Tibial nerve (tissue), 4 donors: ENCODE measurements at places on chromosomes 11 and 22. TPM values are rescaled to one million over a fixed set of nuclear protein-coding genes. Genes with fewer than 3 reads are reported as not detected.

Gene COA4
- total RNA-seq, result 100 TPM

DNA sequence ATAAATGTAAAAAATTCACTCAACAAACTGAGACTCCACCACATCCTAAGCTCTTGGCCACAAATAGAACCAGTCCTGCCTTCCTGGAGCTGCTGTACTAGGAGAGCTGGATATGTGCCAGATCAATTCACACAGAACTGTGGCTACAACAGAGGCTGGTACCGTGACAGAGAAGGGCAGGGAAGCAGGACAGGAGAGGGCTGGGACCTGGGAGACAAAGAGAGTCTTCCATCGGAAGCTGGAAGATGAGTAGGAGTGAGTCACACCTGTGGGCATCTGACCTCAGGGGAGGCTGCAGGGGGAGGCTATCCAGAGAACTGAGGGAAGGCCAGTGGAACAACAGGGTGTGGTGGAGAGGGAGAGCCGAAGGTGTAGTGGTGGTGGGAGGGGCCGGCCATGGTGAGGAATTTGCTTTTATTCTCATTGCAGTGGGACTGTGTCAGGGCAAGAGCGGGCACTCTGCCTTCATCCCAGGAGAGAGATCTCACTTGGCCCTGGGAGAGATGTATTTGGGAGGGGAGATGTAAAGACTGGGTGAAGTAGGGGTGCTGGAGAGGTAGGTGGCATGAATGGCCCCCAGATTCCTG lies 1.9 kb upstream of the LTBP3 start:
- H3K27ac ChIP-seq, result peak overlapping the region; percentile 98
- no peaks in the 10 kb centered on the region for H3K4me1 ChIP-seq
- H3K4me3 ChIP-seq, result no peak overlapping the region
- H3K27me3 ChIP-seq, result no peaks in the 10 kb centered on the region

GRCh38 chr11:5846701-5847100 lies 5.0 kb upstream of the OR52E6 start:
- DNase-seq, result no peak
- H3K4me3 ChIP-seq, result no peak overlapping the region
- no peaks in the 10 kb centered on the region for H3K4me1 ChIP-seq
- H3K27me3 ChIP-seq, result no peaks in the 10 kb centered on the region
- H3K27ac ChIP-seq, result no peak overlapping the region

GRCh38 chr22:44907765-44908737 lies 101.8 kb downstream of the PHF21B start:
- no peaks in the 10 kb centered on the region for H3K4me1 ChIP-seq
- H3K27ac ChIP-seq, result no peak overlapping the region
- H3K4me3 ChIP-seq, result no peak overlapping the region

DNA sequence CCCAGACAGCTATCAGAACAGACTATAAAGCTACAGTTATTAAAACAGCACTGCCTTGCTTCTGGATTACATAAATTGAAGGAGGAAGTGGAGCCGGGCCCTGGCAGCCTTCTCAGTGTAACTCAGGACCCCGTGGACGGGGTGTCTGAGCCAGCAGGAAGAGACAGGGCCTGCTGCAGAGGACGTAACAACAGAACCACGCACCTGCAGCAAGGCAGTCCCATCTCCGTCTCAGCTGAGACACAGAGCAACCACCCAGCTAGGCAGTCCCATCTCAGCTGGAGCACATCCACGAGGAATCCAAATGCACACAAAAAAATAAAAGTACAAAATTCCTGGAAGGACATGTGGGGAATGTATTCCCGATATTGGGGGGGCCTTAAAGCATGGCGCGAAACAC lies 17.1 kb upstream of the KRTAP5-6 start:
- no peak for DNase-seq
- no peaks in the 10 kb centered on the region for H3K36me3 ChIP-seq
- H3K4me3 ChIP-seq, result no peak overlapping the region
- H3K27me3 ChIP-seq, result peaks cover 59% of the 10 kb centered on the region

DNA sequence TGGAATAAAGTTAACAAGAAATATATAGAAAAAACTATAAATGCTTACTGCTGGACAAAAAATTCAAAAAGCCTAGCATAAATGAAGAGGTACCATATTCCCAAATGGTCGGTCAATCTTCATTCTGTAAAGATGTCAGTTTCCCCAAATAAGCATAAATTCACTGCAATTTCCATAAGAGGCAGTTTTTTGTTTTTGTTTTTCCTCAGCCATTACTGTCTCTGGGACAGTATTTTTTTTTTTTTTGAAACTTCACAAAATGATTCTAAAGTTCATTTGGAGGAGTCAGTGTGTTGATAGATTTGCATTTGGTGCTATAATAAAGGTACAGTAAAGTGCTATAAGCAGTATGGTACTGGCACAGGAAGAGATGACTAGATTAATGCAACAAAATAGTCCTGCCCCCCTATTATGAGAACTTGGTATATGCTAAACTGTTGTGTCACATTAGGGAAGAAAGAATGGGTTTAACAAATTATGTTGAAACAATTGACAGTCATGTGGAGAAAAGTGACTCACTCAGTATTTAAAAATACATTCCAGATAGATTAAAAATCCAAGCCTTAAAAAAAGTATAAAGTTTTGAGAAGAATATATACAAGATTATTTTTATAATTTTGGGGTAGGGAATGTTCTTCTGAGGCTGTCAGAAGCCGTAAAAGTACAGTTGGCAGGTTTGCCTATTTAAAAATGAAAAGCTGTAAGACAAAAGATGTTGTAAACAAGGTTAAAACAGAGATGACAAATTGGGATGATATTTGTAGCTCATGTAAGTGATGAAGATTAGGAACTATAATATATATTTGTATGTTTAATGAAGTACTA lies 2.6 kb upstream of the FTH1 start:
- no peak overlapping the region for H3K4me3 ChIP-seq
- H3K27ac ChIP-seq, result peak overlapping the region; percentile 100
- peaks cover 4% of the 10 kb centered on the region for H3K36me3 ChIP-seq
- H3K4me1 ChIP-seq, result peaks cover 61% of the 10 kb centered on the region
- DNase-seq, result no peak
- no peaks in the 10 kb centered on the region for H3K27me3 ChIP-seq

GRCh38 chr11:131739243-131739882 lies 368.9 kb downstream of the NTM start:
- H3K36me3 ChIP-seq, result no peaks in the 10 kb centered on the region
- no peak overlapping the region for H3K4me3 ChIP-seq
- H3K27me3 ChIP-seq, result peaks cover 3% of the 10 kb centered on the region
- no peaks in the 10 kb centered on the region for H3K4me1 ChIP-seq

DNA sequence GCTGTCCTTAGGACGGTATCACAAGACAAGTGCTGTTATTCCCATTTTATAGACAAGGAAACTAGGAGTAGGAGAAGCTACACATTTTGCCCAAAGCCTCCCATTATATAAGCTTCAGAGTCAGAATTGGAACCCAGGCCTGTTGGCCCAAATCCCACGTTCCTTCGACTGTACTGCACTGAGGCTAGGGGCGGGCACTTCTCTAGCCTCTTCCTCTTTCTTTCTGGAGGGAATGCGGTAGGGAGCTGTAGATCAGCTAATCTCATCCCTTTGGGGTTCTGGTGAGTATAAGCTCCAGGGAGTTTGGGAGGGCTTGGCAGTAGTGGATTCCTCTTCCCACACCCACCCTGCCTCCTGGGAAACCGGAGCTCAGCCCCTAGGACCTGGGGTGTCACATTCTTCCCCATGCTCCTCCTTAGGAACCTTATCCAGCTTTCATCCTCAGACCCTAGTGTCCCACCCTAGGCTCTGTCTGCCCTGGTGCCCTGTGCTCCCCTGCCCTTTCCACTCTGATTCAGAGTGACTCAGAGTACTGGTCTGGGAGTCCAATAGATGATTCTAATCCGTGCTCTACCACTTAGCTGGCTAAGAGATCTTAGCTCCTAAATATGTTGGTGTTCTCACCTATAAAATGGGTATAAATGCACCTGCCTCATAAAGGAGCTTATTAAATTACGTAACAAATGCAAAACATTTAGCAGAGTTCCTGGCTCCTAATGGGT lies 29.3 kb downstream of the PHLDB1 start:
- no peak overlapping the region for H3K4me3 ChIP-seq
- H3K27me3 ChIP-seq, result no peaks in the 10 kb centered on the region
- peaks cover 36% of the 10 kb centered on the region for H3K4me1 ChIP-seq
- no peak for DNase-seq

DNA sequence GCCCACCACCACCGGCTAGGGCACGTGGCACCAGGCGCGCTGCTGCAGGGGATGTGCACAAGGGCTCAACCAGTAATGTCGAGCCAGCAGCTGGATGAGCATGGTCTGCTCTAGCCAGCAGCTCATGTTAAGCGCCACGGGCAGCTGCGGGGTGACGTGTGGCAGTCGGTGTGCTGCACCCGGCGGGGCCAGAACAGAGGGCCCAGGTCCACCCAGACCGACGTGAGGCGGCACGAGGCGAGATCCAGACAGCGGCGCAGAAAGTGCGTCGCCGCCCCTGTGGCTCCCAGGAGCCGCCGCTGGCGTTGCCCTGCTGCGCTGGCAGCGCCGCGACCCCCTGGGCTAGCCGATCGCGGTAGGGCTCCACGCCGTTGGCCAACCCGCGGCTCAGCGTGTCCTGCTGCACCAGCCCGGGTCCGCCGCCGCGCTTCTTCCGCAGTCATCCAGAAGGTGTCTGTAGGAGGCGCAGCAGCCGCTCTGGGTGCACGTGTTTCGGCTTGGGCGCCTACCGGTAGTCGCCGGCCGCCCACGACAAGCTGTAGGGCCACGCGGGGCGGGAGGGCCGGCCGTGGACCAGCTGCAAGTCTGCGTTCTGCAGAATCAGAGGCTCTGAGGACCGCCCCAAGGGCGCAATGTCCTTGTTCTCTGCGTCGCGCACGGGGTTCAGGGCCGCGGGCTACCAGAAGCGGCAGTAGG lies 4.6 kb upstream of the GALR3 start:
- no peak overlapping the region for H3K27ac ChIP-seq
- H3K4me1 ChIP-seq, result peaks cover 16% of the 10 kb centered on the region
- H3K4me3 ChIP-seq, result peak overlapping the region; percentile 47
- DNase-seq, result no peak
- peaks cover 33% of the 10 kb centered on the region for H3K36me3 ChIP-seq
- H3K27me3 ChIP-seq, result peaks cover 44% of the 10 kb centered on the region

Gene RGL4
- total RNA-seq, result not detected

Gene GLYAT
- total RNA-seq, result 1.7 TPM

DNA sequence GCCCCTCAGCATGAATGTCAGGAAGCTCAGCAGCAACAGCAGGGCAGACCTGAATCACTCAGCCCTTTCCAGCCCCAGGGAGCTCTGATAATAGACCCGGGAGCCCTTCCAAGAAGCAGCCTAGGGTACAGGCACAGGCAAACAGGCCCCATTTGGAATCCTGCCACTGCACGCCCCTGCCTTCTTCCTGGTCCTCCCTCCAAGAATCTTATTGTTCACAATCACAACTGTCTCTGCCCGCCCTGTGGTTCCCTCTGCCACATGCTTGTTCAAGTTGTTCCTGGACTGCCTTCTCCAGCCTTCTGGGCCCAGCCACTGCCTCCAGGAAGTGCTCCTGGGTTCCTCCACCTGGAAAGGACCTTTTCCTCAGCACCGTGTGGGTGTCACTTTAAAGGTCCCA lies 54.6 kb downstream of the LRRC32 start:
- no peak for DNase-seq
- H3K4me1 ChIP-seq, result peaks cover 29% of the 10 kb centered on the region
- no peaks in the 10 kb centered on the region for H3K27me3 ChIP-seq
- no peaks in the 10 kb centered on the region for H3K36me3 ChIP-seq

DNA sequence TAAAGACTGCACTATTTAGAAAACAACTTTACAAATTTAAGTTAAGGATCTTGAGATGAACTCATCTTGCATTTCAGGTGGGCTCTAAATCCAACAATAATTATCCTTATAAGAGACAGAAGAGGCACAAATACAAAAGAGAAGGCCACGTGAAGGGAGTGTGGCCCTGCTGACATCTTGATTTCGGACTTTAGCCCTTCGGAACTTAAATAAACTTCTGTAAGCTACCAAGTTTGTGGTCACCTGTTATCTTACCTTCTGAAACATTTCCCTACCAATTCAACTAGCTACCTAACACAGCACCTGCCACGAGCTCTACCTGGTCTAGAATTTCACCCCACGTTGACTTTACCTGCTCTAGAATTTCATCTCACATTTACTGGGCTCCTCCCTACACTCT lies 42.9 kb upstream of the ARHGAP32 start:
- no peak for DNase-seq
- no peak overlapping the region for H3K27ac ChIP-seq
- no peaks in the 10 kb centered on the region for H3K4me1 ChIP-seq

- H3K4me3 ChIP-seq, result no peak overlapping the region
- H3K36me3 ChIP-seq, result no peaks in the 10 kb centered on the region
Observed at GRCh38 chr22:36619797-36620399, 83.7 kb downstream of the CACNG2 start.

GRCh38 chr11:57387289-57388030 lies 3.0 kb downstream of the PRG2 start:
- H3K27me3 ChIP-seq, result no peaks in the 10 kb centered on the region
- no peak overlapping the region for H3K27ac ChIP-seq
- H3K4me1 ChIP-seq, result no peaks in the 10 kb centered on the region
- DNase-seq, result peak; percentile 14
- H3K36me3 ChIP-seq, result no peaks in the 10 kb centered on the region

DNA sequence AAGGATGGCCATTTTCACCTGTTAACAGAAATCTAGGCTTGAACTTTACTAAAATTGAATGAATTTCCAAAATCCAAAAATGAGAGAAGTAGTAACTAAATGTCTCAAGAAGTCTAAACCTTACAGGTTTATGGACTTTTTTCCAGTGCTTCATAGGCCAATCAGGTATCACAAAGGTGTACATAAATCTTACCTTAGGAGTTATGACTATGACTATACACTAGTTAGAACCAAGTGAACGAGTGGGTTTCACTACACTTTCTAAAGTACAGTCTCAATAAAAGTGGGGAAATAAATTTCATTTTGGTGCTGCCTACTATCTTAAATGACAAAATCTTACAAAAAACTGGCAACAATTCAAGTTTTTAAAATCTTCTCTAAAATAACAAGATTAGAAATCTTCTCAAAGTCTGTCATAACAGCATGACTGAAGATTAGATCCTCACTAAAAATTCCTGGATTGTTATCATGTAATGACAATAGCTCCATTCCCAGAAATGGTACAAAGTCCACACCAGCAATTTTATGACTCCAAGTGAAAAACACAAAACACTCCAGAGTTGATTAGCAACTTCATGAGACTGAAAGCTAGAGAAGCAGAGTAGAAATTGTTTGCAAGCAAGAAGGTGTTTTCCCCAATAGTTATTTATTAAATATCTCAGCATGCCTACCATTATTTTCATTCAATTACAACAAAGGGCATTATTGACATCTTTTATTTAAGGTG lies 20.9 kb downstream of the SOX6 start:
- H3K4me3 ChIP-seq, result no peak overlapping the region
- H3K27me3 ChIP-seq, result no peaks in the 10 kb centered on the region
- H3K27ac ChIP-seq, result no peak overlapping the region
- DNase-seq, result no peak

Gene FJX1
- total RNA-seq, result 6.3 TPM

DNA sequence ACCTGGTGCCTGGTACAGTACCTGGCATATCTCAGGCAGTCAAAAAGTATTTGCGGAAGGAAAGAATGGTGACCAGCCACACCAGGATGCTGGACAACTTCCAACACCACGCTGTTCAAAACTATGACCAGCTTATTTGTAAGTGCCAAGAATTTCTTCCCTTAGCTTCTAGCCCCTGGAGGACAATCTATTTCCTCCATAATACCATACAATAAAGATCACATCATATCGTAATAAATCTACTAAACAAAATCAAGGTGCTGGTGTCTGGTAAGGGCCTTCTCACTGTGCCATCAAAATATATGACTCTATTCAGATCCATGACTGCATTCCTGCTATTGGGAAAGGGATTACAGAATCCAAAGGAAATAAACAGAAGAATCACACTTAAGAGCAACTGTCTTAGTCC lies 51.5 kb downstream of the ALG9 start:
- H3K36me3 ChIP-seq, result no peaks in the 10 kb centered on the region
- H3K4me3 ChIP-seq, result no peak overlapping the region
- no peak overlapping the region for H3K27ac ChIP-seq
- DNase-seq, result no peak
- no peaks in the 10 kb centered on the region for H3K27me3 ChIP-seq
- H3K4me1 ChIP-seq, result peaks cover 14% of the 10 kb centered on the region
